ENCODE measurements at places on chromosomes 11 and 22. TPM values are rescaled to one million over a fixed set of nuclear protein-coding genes. Genes with fewer than 3 reads are reported as not detected.

CARD18 gene
- polyA plus RNA-seq = not detected

RGL4 gene
- 19.5 TPM for polyA plus RNA-seq

OR6A2 gene
- not detected for polyA plus RNA-seq

ZNF70 gene
- polyA plus RNA-seq = 0.72 TPM

CLCF1 gene
- polyA plus RNA-seq = 6.0 TPM

PRSS23 gene
- 3.9 TPM for polyA plus RNA-seq

FOLR1 gene
- not detected for polyA plus RNA-seq

JAM3 gene
- 20.5 TPM for polyA plus RNA-seq

DENND6B gene
- polyA plus RNA-seq = 6.4 TPM

MS4A6E gene
- 0.65 TPM for polyA plus RNA-seq

IFT27 gene
- 23.4 TPM for polyA plus RNA-seq

TENM4 gene
- polyA plus RNA-seq = 0.20 TPM

SLC16A8 gene
- polyA plus RNA-seq = 1.2 TPM

PHLDB1 gene
- polyA plus RNA-seq = 53.3 TPM

MPEG1 gene
- 61.4 TPM for polyA plus RNA-seq

GRK2 gene
- 119 TPM for polyA plus RNA-seq

DMC1 gene
- 0.15 TPM for polyA plus RNA-seq

GRCh38 chr11:123584186-123584585 lies 70.2 kb downstream of the SCN3B start:
- DNase-seq = no peak

DNA sequence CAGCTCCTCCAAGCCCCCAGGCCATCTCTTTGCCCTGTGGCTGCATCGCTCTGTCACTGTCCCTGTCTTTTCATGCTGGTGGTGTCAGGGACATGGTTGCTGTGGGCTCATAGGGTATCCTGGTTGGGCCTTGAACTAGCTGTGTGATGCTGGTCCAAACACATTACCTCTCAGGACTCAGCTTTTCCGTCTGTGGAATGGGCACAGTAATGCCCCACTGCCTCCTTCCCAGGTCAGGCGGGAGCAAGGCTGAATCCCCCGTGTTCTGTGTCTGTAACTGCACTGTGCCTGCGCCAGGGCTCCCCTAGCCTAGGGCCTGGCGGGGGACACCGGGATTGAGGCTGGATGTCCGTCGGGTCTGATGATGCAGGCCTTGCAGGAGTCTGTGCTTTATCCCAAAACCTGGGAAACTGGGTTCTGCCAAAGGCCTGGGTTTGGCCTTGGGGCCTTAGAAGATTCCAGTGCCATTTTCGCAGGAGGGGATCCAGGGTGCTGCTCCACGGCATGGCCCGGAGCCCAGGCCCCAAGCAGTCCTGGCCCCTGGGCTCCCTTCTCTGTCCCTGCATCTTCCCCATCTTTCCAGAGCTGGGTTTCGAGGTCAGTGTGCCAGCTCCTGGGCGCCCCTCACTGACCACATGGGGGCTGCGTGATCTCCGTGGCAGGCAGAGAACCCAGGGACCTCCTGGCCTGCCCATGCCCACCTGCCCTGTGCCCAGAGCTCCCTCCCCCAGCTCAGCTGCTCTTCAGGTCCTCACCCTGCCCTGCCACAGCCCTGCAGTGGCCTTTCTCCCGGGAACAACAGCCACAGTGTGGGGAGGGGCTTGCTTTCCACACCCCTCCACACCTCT lies 32.7 kb upstream of the CELSR1 start:
- peak; percentile 64 for DNase-seq

- no peak for DNase-seq
These were observed 862.8 kb downstream of the FAM181B start for GRCh38 chr11:81870815-81871214.

DNA sequence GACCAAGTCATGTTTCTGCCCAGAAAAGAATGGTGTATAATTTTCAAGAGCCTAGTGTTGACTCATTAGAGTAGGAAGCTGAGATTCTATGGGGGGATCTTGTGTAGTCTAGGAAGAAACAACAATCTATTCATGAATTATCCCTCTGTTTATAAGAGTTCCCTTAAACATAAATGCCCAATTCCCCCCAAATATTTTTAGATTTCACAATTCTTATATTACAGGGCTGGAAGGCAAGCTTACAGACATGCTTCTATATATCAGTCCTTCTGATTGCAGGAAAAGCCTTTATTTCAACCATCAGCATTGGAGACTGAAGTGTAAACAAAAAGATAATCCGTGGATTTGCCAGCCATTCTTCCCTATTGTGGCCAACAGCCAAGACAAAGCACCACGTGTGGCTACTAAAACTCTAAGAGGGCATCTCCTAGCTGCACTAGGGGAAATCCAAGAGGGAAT lies 71.4 kb downstream of the NAT10 start:
- DNase-seq = no peak

GRCh38 chr11:2586087-2586792 lies 113.6 kb downstream of the KCNQ1OT1 start:
- DNase-seq = peak; percentile 59

GRCh38 chr22:19873138-19873959 lies 18.7 kb upstream of the GNB1L start:
- DNase-seq = peak; percentile 69

DNA sequence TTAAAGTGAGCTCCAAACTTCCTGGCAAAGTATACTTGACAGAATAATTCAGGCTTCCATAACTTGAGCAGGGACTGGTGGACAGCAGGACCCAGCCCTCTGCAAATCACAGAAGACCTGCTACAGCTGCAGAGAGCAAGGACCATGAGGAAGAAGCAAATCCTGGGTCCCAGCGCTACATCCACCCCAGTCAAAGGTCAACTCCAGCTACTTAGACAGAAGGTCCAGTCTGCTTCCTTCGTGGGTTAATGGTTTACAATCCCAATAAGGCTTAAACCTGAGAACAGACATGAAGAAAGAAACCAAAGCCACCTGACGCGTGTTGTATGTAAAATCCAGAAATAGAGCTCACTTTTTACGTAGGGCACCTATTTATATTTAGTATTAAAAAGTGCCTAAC lies 57.7 kb downstream of the SHANK2 start:
- no peak for DNase-seq

DNA sequence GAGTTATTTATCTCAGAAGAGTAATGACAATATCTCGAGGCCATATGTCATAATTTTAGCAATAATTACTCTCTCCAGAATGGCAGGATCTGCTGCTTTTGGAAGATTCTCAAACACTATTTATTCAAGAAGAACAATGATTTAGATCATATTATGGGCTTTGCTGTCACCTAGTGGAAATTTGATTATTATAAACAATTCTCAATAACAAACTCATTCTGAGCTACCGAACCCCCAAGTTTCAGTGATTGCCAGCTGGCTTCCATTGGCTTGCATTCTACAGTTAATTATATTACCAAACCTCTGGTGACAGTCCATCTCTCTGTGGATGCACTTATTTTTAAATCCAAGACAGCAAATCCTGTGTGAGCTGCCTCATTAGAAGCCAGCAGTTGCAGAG lies 27.9 kb upstream of the SLC36A4 start:
- DNase-seq = no peak

GRCh38 chr11:59176330-59176729 lies 4.4 kb downstream of the DTX4 start:
- DNase-seq = no peak

- DNase-seq = no peak
These were observed 13.4 kb upstream of the CAPN5 start for GRCh38 chr11:77053217-77054015.

GRCh38 chr11:35796562-35796961 lies 134.0 kb downstream of the TRIM44 start:
- DNase-seq = no peak

GRCh38 chr11:104813532-104813931 lies 84.7 kb downstream of the CASP12 start:
- no peak for DNase-seq

DNA sequence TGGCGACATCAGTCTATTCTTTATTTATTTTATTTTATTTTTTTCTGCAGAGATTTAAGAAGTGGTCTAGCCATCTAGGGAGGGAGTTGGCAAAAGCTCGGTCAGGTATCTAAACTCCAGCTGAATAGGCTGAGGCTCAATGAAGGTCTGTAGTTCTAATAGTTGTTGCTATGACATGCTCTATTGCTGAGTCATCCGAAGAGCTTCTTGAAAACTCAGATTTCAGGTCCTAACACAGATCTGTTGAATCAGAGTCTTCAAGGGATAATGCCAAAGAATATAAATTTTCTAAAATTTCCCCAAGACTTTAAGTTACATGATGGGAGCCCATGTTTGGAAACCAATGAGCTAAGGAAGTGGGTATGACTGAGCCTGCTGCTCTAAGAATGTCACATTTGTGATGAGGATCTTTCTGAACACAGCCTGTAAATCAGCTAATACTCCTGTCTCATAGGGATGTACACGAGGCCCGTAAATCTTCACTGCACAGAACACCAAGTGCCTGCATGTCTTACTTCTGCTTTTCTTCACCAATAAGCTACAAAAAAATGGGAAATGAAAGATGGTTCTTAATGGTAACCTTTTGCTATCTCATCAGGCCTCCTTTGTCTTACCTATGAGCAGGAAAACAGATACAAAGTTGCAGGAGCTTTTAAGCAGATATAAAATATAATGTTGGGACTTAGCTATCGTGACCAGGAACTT lies 901.4 kb upstream of the API5 start:
- DNase-seq = no peak

DNA sequence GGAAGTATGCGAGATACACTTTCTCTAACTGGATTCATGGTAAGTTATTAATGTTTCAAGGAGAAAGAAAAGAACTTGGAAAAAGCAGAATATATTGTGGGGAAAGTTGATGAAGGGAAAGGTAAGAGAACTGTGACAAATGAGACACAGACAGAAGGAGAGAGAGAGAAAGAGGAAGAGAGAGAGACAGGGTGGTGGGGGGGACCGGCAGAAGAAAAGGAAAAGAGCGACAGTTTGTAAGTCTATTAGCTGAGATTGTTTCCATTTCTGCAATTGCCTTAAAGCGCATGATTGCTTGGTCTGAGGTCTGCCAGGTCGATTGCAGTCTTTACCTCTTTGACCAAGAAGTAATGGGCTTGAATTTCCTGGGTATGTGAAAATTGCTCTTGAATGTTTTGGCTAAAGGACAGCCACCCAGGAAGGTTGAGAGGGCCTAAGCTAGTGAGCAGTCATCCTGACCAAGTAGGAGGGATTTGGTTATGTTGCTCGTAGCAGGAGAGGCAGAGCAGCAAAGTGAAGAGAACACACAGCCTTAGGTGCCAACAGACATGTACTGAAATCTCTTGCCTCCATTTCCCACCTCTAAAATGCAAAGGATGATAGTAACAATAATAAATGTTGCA lies 23.6 kb upstream of the TMA7B start:
- no peak for DNase-seq

GRCh38 chr11:120515186-120515723 lies 3.7 kb downstream of the GRIK4 start:
- DNase-seq = peak; percentile 38

DNA sequence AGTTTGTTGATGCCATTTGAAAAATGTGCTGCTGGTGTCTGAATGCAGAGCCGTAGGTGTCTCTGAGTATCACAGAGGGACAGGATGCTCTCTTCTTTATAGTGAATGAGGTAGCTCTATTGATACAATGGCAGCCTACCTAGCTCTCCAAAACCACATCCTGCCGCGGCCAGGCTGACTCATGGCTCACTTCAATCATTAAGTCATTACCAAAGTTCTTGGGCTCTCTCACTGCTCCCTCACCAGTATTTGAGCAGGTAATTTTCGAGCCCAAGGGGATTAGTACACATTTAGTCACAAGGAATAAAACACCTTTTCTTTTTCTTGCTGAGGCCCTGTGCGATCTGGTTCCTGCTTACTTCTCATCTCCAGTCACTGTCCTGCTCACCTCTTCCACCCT lies 509.0 kb upstream of the LARGE1 start:
- no peak for DNase-seq

DNA sequence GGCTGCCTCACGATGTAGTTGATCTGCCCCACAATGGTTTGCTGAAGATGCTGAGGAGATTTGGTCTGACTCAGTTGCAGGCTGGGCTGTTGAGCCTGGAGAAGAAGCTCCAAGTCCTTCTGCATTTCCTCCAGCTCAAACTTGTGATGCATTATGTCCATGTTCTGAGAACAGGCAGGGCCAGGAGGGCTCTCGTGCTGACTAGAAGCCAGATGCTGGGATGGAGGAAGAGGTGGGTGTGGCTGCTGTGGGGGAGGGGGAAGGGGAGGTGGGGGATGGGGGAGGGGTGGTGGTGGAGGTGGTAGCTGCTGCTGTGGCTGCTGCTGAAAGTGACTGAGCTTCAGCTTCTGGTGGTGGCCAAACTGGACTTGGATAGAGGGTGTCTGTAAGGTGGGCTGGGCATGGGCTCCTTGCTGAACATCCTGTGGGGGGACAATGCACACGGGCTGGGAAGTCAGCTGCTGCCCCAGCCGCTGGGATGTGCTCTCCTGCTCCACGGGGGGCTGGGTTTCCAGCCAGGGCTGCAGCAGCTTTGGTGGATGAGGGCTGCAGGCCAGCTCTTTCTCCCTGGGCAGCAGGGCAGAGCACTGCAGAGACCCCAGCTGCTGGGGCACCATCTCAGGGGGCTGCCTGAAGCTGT lies 42.1 kb downstream of the TRIM66 start:
- DNase-seq = no peak

GRCh38 chr11:18769802-18770456 lies 21.7 kb downstream of the PTPN5 start:
- DNase-seq = peak; percentile 47

DNA sequence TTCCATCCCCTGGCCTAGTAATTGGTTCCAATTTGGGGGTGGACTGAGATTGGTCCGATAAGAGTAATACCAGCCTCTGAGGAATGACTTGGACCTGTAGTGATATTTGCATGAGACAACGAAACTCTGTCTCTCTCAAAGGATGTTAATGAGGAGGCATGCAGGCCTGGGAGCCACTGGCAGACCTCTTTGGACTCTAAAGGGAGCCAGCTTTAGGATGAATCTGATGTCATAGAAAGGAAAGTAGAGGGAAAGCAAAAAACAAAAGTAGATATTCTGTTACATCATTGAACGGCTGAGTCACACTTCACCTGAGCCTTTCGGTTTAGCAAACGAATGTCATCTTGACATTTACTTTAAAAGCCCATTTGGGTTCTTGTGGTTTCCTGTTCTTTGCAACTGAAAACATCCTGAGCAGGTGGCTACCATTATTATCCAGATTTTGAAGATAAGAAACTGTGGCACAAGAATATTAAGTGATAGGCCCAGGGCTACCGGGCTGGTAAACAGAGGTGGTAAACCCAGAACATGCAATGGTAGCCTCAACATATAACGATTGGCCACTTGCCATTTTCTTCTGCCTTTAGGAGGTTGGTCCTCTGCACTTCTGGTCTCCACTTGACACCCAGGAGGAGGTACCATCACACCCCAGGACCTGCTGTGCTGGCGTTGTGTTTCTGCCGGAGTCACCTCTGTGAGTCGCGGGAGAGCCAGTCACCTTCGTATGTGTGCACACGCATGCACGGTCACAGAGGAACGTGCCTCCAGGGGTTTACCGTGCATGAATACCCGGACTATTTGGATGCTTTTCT lies 42.7 kb downstream of the RTL6 start:
- peak; percentile 82 for DNase-seq

DNA sequence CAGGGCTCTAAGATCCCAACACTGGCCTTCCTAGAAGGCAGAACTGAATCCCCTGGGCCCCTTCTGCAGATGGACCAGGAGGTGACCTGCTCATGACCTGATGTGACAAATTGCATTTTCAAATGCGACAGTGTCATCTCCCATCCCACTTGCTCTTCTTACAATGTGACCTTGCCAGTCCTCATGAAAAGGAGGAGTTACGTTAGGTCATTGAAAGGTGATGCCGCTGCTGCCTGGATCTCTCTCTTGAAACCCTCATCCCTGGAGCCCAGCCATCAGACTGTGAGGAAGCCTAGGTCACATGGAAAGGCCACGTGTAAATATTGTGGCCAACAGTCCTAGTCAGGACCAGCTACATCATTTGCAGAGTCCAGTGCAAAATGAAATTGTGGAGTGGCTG lies 5.7 kb upstream of the C1QTNF4 start:
- no peak for DNase-seq

GRCh38 chr22:22248878-22249277 lies 4.3 kb downstream of the VPREB1 start:
- DNase-seq = no peak
